ENCODE measurements at places on chromosomes 16 and 17.
A peak's percentile ranks its signal among the peaks of the same experiment; 100 is the strongest.

DNA sequence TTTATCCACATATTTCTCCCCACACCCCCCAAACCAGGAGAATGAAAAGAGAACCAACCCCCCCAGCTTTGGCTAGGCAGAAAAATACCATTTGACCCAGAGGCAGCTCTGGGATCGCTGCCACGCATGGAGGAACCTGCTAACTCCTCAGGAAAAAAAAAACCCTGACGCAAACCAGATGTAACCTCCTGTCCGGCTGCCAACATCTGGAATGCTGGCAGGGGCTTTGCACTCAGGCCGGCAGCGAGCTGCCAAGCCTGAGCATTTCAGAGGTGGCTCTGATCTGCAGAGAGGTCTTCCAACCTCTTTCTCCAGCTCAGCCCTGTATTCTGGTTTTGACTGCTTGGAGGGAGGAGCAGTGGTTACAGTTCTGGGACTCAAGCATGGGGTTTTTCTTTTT is 8.2 kb downstream of the IGFBP4 start:
- DNase-seq: no peak

- DNase-seq: no peak
Measured at GRCh38 chr17:39740357-39741111, 2.8 kb downstream of the GRB7 start.

GRCh38 chr17:61416540-61417363 is 17.1 kb downstream of the TBX2 start:
- peak; percentile 69 for DNase-seq

DNA sequence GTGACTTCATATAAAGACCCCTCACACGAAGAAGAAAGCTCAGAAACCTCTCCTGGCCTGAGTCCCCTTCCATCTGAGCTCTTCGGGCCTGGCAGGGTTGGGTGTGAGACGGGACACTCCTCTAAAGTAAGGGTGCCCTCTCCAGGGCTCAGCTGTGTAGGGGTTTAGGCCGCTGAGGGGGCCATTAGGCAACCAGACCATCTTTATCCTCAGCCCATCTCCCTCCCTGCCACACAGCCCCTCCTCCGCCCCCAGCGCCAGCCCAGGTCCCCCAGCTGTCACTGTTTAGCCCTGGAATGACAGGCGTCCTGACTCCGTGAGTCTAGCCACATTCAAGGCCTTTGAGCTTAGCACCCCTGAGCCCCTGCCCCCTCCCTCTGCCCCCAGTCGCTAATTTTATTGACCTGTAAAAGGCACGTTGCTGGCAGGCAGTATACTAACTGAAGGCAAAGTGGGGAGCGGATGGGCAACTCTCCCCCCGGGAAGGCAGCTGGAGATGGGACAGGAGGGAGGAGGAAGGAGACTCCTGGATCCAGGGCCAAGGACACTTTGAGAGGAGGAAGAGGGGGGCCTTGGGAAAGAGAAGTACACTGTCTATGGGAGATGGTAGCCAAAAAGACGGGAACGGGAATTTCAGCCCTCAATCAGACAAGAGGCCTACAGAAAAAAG is 592 bp upstream of the ZNF385C start:
- no peak for DNase-seq

DNA sequence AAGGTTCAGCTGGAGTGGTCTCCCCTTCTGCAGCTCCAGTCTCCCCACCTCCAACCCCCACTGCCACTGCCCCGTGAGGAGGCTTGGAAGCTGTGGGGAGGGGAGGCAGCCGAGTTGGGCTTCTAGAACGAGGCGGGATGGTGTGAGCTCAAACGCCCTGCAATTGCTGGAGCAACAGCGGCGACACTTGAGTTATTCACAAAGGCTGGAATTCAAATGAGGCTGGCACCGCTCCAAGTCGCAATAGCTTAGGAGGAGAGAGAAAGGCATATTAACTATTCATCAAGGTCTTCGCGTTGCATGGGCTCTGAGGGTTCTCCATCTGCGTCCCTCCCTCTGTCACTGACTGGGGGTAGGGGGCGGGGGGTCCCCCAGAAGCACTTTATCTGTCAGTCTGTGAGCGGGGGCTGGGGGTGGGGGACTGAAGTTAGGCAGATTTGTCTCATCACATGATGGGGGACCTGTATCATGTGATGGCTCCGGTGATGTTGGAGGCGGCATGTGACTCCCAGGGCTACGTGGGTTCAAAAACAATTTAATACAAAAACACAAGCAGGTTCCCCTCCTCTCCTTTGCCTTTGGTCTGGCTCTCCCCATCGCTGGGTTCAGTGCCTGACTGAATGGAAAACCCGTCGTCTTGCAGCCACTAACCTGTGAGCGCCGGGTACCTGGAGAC is 70.5 kb downstream of the RBBP6 start:
- DNase-seq: peak; percentile 43

GRCh38 chr17:72474719-72475477 is 354.1 kb downstream of the SOX9 start:
- DNase-seq: no peak

- no peak for DNase-seq
Measured at GRCh38 chr16:85187886-85188285, 75.6 kb upstream of the CIBAR2 start.

- DNase-seq: no peak
Measured at GRCh38 chr16:29962344-29962994, 590 bp downstream of the TMEM219 start.

GRCh38 chr16:55471448-55472097 is 7.4 kb upstream of the MMP2 start:
- DNase-seq: no peak

Measured in NCI-H1092 treated with DMSO at 0.1 percent for 48 hours (cell line).